ENCODE measurements at places on chromosomes 7 and 10.
A peak's percentile ranks its signal among the peaks of the same experiment; 100 is the strongest.

DNA sequence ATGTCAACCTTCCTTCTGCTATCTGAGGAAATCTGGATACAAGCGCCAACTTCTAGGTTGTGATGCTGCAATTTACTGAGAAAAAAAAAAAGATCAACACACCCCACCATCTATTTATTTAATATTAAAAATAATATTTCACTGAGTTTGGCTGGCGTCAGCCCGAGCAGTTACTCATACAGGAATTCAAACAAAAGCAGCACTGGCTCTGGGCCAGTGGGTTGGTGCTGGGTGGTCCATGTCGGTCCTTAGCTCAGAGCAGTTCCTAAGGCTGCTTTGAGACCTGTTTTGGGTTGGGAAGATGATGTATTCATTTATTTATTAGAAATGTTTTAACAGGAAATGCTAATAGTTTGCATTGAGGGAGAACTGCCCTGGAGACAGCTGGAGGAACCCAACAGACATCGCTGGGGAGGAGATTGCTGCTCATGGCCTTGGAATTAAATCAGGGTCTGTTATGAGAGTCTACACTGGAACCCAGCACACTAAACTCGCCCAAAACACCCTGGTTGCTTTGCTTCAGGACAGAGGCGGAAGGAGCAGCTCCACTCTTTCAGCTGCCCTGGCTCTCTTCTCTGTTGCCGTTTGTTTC lies 36.3 kb upstream of the GOT1 start:
- DNase-seq = no peak

- DNase-seq = no peak
Measured at GRCh38 chr10:11642566-11642965, 31.1 kb upstream of the USP6NL start.

DNA sequence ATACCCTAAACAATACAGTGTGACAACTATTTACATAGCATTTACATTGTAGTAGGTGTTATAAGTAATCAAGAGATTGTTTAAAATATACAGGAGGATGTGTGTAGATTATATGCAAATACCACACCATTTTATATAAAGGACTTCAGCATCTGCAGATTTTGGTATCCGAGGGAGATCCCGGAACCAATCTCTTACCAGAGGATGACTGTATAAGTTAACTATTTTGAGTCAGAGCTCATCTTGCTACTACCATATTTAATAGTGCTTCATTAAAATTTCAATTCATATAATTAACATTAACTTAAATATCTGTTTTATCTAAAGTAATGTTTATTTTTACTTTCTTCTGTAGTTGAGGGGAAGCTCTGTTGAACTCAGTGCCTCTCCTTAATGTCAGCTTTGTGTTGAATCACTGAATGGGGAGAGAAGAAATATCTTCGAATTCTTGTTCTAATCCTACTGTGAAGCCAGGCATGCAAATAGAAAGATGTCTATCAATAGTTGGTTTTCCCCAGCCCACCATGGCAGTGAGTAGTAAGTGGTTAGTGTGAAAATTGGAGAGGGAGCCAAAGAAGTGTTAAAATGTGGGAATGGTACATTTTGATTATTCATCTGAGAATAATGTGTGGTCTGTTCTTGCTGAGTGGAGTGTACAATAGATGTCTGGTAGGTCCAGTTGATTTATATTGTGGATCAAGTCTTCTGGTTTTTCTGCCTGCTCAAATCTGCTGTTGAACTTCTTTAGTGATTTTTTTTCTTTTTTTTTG lies 90.1 kb upstream of the CYP26C1 start:
- DNase-seq = no peak

- peak; percentile 69 for DNase-seq
Measured at GRCh38 chr10:74084955-74085354, 65.7 kb downstream of the AP3M1 start.

GRCh38 chr7:69208276-69208675 lies 390.0 kb upstream of the AUTS2 start:
- no peak for DNase-seq

- DNase-seq = no peak
Measured at GRCh38 chr10:94858005-94858404, 80.5 kb upstream of the CYP2C9 start.

GRCh38 chr7:131231381-131232220 lies 96.1 kb upstream of the MKLN1 start:
- peak; percentile 86 for DNase-seq

DNA sequence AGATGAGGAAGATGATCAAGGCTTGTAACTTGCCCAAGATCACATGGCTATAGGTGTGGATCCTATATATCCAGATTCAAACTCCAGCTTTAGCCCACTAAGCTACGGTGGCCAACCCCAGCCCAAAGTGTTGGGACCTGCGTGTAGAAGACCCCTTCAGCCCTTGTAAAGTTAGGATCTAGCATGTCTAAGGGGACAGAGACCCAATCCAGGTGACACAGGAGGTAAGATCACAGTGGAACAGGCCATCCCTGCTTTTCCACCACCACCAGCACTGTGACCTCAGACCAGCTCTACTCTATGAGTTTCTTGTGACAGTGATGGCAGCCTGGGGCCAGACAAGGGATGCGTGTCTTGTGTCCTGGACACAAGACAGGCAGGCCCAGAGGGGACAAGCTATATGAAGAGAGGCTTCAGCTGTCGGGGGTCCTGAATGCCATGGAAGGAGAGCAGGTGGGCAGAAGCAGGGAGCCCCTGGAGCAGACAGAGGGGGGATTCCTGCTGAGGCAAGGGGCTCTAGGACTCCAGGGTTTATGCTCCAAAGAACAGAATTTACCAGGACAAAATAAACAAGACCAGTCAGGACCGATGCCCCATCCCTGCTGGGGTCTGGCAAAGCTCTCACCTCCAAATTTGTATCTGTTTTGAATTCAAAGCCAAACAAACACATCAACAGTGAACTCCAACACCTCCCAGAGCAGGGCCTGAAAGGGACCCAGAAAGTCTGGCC lies 10.4 kb downstream of the GPRIN2 start:
- no peak for DNase-seq

- DNase-seq = no peak
Measured at GRCh38 chr10:11017000-11017569, 587 bp upstream of the CELF2 start.

GRCh38 chr7:28165261-28165660 lies 15.3 kb downstream of the JAZF1 start:
- DNase-seq = no peak

GRCh38 chr7:81873559-81873958 lies 103.7 kb upstream of the HGF start:
- DNase-seq = no peak

DNA sequence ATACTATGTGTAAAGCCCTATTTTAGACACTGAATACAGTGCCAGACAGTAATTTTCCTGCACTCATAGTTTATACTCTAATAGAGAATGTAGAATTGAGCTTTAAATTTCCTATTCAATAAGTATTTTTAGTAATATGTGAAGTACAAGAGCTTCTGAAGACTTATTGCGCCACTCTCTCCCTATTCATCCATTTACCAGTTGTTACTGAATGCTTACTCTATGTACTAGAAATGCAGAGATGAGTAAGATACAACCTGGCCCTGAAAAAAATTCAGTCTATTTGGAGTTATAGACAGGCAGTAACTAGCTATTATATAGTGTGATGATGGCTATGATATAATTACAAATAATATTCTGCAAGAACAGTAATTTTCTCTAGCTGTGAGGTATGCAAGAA lies 98.8 kb downstream of the ADK start:
- no peak for DNase-seq

DNA sequence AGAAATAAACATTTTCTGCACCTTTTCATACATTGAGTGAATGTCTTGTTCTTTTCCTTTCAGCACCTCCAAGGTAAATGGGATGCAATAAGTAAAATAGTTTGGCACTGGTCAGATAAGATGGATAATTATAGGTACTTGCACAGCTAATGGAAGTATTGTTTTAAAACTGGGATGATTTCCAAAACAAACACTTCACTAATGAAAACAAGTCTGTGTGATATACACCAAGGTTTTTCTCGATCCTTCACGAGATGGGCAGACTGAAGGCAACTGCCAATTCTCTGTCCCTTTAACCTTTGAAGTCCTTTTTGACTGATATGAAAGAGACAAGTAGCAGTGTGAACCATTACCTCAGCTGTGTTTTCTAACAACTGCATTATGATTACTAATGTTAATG lies 423.8 kb downstream of the GFRA1 start:
- no peak for DNase-seq

DNA sequence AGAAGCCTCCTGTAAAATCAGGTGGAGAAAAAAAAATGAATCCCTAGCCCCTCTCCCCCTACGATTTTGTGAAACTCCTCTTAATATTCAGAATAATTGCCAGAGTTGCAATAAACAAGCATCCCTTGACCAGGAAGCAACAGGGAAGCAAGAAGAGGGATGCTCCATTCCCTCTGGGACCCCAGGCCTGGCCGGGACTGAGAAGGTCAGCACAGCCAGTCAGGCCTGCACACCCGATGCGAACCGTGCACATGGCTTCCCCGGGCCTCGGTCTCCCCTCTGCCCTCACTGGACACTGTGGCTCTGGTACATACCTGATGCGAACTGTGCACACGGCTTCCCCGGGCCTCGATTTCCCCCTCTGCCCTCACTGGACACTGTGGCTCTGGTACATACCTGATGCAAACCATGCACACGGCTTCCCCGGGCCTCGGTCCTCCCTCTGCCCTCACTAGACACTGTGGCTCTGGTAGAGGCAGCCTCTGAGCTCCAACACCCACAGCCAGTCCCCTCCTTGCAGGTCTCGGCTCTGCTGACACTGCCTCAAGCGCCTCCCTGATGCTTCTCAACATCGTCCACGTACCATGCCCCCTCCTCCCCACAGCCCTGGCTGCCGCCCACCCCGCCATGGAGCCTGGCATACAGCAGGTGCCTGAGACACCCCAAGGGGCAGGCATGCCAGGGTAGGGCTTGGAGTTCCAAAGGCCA lies 138.6 kb downstream of the DIP2C start:
- no peak for DNase-seq

DNA sequence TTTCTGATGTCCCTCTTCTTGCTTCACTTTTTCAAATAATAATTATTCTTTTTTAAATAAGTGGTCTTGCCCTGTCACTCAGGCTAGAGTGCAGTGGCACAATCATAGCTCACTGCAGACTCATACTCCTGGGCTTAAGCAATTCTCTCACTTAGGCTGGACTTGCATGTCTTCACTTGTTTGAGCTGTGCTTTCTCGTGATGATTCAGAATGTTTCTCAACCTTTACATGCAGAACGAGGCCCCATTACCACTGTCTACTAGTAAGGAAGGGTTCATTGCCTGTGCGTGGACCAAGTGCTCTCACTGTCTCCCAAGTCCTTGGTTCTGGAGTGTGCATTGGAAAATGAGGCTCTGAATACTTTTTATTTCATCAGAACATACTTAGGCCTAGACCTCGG lies 468.6 kb upstream of the COBL start:
- no peak for DNase-seq

DNA sequence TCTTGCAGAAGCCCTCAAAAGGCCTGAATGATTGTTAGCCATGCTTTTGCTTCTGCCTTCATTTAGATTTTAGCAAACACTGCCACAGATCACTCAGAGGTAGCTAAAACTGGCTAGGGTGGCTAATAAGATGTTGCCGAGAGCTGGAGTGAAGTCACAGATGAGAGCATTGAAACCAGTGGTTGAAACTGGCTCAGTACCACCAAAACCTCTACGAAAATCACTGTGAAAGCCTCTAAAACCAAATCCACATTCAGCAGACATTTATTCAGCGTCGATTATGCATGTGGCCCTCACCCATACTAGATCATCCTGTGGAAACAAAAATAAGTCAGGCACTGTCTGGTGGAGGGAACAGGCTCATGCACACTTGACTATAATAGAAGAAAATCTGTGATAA lies 50.8 kb downstream of the PIK3CG start:
- peak; percentile 74 for DNase-seq

GRCh38 chr10:126439942-126440341 lies 51.7 kb upstream of the ADAM12 start:
- no peak for DNase-seq

GRCh38 chr10:94428766-94429707 lies 26.7 kb downstream of the TBC1D12 start:
- no peak for DNase-seq

- DNase-seq = no peak
Measured at GRCh38 chr7:88321694-88322093, 15.0 kb upstream of the STEAP4 start.

DNA sequence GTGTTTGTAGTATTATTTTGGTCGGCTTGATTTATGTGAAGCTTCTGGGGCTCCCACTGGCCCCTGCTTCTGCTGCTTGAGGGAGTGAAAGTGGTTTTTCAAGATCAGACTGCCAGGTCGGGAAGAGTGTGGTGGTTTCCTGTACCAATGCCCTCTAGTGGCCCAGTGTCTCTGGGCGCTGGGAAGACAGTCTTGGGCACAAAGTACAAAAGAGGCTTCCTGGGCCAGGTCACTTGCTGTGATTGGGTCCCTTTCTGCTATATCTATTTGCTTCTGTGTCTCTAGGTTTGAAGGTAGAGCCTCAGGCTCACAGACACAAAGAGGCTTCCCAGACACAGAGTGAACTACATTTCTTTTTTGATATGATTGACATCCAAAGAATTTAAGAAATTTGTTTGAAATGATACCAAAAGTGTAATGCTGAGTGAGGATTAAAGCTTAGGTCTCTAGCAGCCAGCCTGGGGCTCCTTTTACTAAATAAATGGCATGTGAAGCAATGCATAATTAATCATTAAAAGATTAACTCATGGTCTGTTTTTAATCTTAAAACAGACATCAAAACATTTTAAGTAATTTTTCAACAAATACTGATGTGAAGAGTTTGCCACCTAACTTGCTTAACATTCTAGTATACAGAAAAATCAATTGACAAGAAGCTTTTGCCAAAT lies 36.3 kb downstream of the ABCB1 start:
- DNase-seq = peak; percentile 24

DNA sequence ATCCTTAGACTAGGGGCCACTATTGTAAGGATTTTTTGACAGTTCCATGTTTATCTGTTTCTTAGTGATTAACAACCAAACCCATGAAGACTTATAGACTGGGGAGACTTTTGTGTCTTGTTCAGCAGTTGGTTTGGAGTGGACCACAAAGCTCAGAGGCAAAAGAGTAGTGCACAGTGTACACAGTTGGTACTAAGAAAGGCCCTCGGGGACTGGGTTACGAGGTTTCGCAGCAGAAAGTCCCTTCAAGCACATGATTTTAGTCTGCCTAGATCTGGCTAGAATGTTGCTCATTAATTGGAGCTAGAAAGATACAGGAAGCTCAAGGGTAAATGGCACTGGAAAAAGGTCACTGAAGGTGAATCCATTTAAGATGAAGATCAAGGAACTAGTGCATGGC lies 35.4 kb downstream of the CDK14 start:
- no peak for DNase-seq

DNA sequence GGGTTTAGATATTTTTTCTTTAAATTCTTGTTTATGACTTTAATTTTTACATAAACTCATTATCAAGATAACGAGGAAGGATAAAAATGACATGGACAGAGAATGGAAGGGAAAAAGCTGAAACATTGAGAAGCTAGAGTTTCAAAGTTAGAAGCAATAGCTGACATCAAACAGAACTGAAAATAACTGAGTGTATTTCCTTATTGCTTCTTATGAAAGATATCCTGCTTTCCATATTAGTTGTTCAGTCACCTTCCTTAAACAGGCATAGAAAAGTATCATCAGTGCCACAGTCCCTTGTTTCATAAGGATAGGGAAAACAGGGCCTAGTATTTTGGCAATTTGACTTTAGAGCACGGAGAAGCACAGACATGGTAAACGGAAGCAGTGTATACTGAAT lies 460.5 kb upstream of the GHITM start:
- DNase-seq = peak; percentile 44
